ENCODE measurements at places on chromosomes 16 and 17. TPM values are rescaled to one million over a fixed set of nuclear protein-coding genes. Genes with fewer than 3 reads are reported as not detected.

HOXB2 gene
- total RNA-seq: 1.8 TPM

CACNG5 gene
- total RNA-seq: not detected

C1QTNF1 gene
- total RNA-seq: 2.2 TPM

ADAP2 gene
- total RNA-seq: 1.1 TPM

AMZ2 gene
- total RNA-seq: 76.2 TPM

RASL10B gene
- total RNA-seq: 19.1 TPM

TRPV2 gene
- 0.50 TPM for total RNA-seq

KRT20 gene
- not detected for total RNA-seq

CLEC10A gene
- total RNA-seq: not detected

EVI2B gene
- total RNA-seq: not detected

DNA sequence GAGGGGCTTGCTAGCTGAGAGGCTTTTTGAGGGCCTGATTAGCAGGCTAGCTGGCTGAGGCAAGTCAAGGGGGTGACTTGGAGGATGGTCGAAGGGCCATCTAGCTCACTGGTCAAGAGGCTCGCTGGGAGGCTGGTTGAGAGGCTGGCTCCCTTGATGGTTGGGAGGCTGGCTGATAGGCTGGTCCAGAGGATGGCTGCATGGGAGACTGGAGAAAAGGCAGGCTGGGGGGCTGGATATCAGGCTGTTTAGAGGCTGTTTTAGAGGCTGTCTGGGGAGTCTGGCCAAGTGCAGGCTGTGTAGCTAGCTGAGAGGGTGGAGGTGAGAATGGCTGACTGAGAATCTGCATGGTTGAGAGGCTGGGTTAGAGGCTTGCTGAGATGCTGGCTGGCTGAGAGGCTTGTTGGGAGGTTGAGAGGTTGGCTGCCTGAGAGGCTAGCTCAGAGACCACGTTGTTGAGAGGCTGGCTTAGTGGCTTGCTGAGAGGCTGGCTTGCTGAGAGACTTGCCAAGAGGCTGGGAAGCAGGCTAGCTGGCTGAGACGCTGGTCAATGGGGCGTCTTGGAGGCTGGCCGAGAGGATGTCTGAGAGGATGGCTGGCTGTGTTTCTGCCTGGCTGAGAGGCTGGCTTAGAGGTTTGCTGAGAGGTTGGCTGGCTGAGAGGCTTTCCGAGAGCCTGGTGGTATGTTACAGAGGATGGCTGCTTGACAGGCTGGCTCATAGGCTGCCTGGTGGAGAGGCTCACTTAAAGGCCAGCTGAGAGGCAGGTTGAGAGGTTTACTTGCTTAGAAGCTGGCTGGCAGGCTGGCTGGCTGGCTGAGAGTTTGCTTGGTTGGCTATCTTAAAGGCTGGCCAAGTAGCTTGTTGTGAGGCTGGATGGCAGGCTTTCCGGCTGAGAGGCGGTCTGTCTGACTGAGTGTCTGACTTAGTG lies 36.6 kb upstream of the ACSM2B start:
- no peak overlapping the region for H3K4me3 ChIP-seq
- no peaks in the 10 kb centered on the region for H3K27me3 ChIP-seq
- H3K27ac ChIP-seq: no peak overlapping the region
- no peak for DNase-seq
- H3K36me3 ChIP-seq: no peaks in the 10 kb centered on the region

DNA sequence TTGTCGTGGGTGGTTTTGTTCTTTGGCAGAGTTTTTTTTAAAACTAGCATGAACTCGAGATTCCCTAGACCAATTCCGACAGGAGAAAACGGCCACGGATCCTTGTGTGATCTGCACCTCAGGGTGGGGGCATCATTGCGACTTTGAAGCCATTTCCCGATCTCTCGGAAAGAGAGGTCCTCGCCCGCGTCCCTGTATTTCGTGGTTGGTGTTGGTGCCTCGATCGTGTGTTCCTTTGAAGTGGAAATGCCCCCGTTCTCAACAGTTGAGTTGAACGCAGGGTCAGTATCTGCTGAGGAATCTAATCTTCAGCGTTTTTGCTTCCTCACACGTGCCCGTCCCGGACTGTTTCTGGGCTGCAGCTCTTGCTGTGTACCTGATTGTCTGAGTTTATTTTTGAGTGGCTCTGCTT lies 1.1 kb downstream of the CRAMP1 start:
- DNase-seq: no peak
- peak overlapping the region; percentile 76 for H3K4me3 ChIP-seq
- H3K36me3 ChIP-seq: peaks cover 8% of the 10 kb centered on the region
- H3K27me3 ChIP-seq: no peaks in the 10 kb centered on the region
- peak overlapping the region; percentile 66 for H3K27ac ChIP-seq

DNA sequence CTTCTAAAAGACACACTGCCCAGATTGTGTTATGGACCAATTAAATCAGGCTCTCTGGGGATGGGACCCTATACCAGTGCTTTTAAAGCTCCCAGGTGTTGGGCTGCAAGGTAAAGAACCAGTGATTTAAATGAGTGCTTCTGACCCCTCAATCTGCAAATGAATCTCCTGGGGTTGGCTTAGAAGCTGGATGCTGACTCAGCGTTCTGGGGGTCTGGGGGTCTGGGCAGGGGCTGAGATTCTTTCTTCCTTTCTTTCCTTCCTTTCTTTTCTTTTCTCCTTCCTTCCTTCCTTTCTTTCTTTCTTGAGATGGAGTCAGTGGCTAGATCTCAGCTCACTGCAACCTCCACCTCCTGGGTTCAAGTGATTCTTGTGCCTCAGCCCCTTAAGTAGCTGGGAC lies 2.0 kb upstream of the TVP23A start:
- no peak overlapping the region for H3K4me3 ChIP-seq
- H3K36me3 ChIP-seq: no peaks in the 10 kb centered on the region
- H3K27me3 ChIP-seq: peaks cover 5% of the 10 kb centered on the region
- no peaks in the 10 kb centered on the region for H3K4me1 ChIP-seq

- DNase-seq: no peak
- no peaks in the 10 kb centered on the region for H3K27me3 ChIP-seq
- H3K36me3 ChIP-seq: no peaks in the 10 kb centered on the region
- H3K27ac ChIP-seq: no peak overlapping the region
- no peaks in the 10 kb centered on the region for H3K4me1 ChIP-seq
Observed at GRCh38 chr17:56064506-56064905, 88.8 kb upstream of the ANKFN1 start.

DNA sequence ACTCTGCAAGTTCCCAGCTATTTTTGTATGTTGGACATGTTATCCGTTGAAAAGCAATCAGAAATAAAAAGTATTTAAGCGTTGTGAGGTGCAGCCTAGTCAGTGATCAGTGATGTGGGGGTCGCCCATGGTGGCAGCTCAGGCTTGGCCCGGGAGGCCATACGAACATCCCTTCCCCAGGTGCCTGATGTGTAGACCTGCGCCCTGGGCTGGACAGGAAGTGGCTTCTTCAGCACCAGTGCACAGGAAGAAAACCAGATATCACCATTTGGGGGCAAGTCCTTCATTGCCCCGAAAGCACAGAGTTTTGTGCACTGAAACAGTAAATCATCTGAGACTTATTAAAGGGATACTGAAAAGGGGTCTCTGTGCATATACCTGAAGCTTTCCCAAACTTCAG lies 98.9 kb downstream of the SOCS1 start:
- H3K27me3 ChIP-seq: no peaks in the 10 kb centered on the region
- no peaks in the 10 kb centered on the region for H3K36me3 ChIP-seq
- no peak overlapping the region for H3K4me3 ChIP-seq

GRCh38 chr17:28118362-28118761 lies 75.9 kb downstream of the NLK start:
- no peak overlapping the region for H3K4me3 ChIP-seq
- DNase-seq: no peak
- peaks cover 5% of the 10 kb centered on the region for H3K36me3 ChIP-seq
- no peaks in the 10 kb centered on the region for H3K4me1 ChIP-seq

- H3K4me1 ChIP-seq: no peaks in the 10 kb centered on the region
- no peak overlapping the region for H3K27ac ChIP-seq
- H3K27me3 ChIP-seq: no peaks in the 10 kb centered on the region
- DNase-seq: peak; percentile 32
- no peak overlapping the region for H3K4me3 ChIP-seq
Observed at GRCh38 chr16:88737298-88738150, 31.2 kb downstream of the CTU2 start.

DNA sequence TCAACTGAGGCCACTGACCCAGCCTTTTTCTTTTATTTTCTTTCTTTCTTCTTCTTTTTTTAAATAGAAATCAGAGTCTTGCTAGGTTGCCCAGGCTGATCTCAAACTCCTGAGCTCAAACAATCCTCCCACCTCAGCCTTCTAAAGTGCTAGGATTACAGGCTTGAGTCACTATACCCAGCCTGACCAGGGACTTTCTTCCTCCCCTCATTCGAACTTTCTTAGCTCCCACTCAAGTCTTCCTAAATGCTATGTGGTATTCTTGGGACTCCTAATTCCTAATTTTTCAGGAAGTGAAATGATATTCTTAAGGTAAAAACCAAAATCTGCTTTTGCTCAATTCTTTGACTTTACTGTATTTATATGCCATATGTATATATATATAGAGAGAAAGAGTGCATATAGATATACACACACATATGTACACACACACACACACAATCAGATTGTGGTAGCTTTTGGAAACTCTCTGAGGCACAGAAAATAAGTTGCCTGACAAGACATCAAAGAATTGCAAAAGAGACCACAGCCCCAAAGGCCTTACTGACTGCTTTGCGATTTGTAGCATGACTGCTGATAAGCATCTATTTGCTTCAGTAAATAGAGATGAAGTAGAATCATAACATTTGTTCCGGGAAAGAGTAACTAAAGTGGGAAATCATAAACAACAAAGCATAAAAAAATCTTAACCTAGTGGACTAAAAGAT lies 9.5 kb upstream of the AMZ2 start:
- no peak for DNase-seq
- H3K4me1 ChIP-seq: peaks cover 2% of the 10 kb centered on the region
- H3K27me3 ChIP-seq: no peaks in the 10 kb centered on the region
- H3K4me3 ChIP-seq: no peak overlapping the region
- no peak overlapping the region for H3K27ac ChIP-seq

DNA sequence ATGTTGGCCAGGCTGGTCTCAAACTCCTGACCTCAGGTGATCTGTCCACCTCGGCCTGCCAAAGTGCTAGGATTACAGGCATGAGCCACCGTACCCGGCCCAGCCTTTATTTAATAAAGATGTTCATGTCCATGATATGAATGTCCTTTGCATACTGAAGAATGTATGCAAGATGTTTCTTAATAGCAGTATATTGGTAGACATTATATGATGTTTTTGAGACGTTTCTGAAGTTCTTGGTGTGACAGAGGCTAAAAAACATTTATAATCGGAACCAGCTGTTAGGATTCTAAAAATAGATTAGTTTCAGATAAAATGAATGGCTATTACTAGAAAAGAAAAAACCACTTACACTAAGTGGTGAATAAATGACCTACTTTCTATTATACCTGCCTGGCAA lies 11.8 kb downstream of the PDZD9 start:
- no peak overlapping the region for H3K4me3 ChIP-seq
- no peaks in the 10 kb centered on the region for H3K4me1 ChIP-seq
- peaks cover 6% of the 10 kb centered on the region for H3K36me3 ChIP-seq
- no peak for DNase-seq

GRCh38 chr16:81477697-81478693 lies 33.4 kb downstream of the CMIP start:
- no peak for DNase-seq
- H3K36me3 ChIP-seq: peaks cover 3% of the 10 kb centered on the region
- peaks cover 27% of the 10 kb centered on the region for H3K4me1 ChIP-seq
- H3K27ac ChIP-seq: no peak overlapping the region
- H3K27me3 ChIP-seq: no peaks in the 10 kb centered on the region
- no peak overlapping the region for H3K4me3 ChIP-seq

DNA sequence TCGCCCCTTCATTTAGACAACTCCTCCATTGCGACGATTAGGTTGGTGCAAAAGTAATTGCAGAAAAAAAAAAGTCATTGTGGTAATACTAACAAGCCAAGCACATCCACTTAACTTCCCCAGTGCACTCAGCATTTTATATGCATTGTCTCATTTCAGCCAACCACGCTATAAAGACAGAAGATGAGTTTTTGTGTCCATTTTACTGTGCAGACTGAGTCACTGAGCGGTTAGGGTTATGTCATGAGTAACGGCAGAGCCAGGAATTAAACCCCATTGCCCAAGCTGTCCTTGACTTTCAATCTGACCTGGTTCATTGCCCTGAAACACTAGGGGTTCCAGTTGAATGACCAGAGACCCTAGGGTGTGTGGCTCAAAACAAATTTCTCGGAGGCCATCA lies 218.7 kb downstream of the XYLT1 start:
- H3K27me3 ChIP-seq: no peaks in the 10 kb centered on the region
- H3K4me1 ChIP-seq: no peaks in the 10 kb centered on the region
- H3K4me3 ChIP-seq: no peak overlapping the region
- no peak for DNase-seq
- no peak overlapping the region for H3K27ac ChIP-seq

DNA sequence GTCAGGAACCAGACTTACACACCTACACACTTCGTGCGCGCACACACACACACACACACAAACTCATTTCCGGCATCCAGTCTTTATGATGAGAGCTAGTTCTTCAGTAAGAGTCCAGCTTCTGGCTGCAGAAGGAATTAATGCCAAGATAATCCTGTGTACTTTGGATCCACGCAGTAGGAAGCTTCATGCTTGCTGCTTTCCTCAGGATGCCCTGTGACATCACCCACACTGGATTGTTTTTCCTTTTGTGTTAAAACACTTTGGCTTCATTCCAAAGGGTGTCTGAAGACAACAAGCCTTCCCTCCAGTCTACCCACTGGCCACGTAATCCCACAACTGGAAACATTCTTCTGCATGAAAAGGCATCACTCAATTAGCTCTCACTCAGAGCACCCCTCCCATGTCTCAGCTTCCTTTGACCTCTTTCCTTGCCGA lies 35.4 kb downstream of the KCNJ16 start:
- no peak overlapping the region for H3K4me3 ChIP-seq
- H3K4me1 ChIP-seq: peaks cover 9% of the 10 kb centered on the region
- peak overlapping the region; percentile 0 for H3K27ac ChIP-seq
- no peaks in the 10 kb centered on the region for H3K27me3 ChIP-seq
- DNase-seq: peak; percentile 85
- no peaks in the 10 kb centered on the region for H3K36me3 ChIP-seq

DNA sequence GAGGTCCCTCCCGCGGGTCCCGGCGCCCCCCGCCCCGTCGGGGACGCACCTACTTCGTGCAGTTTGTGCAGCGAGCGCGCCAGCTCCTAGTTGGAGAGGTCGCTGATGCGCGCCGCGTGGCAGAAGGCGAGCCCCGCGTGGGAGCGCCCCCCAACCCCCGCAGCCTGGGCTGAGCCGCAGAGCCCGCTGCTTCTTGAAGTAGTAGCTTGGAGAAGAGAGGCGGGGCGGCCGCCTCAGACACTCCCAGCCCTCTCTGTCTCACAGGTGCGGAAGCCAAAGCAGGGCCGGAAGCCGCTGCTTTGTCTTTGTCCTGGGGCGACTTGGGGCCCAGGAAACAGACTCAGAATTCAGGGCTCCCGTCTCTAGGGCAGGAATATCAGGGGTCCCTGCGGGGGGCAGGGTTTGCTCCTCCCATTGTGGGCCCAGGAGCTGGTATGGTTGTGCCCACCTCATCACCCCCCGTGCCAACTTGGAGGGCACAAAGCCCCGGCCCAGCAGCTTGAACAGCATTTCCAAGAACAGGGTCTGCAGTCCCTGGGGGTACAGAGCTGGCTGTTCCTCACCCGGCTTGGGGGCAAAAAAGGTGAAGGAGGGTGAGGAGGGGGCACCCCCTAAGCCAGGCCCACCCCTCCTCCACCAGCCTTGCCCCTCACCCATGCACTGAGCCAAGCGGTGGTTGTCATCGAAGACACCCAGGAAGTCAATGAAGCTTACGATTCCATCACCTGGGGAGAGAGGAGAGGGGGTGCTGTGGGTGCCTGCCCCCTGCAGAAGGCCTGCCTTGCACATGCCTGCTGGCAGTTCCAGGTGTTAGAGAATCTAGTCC lies 13.5 kb downstream of the SPATA32 start:
- H3K4me3 ChIP-seq: peak overlapping the region; percentile 55
- no peak for DNase-seq
- H3K4me1 ChIP-seq: peaks cover 5% of the 10 kb centered on the region
- H3K27me3 ChIP-seq: peaks cover 2% of the 10 kb centered on the region
- H3K36me3 ChIP-seq: no peaks in the 10 kb centered on the region
